ENCODE measurements at places on chromosomes 2 and 18. TPM values are rescaled to one million over a fixed set of nuclear protein-coding genes. Genes with fewer than 3 reads are reported as not detected.
A peak's percentile ranks its signal among the peaks of the same experiment; 100 is the strongest.

- H3K27ac ChIP-seq: no peak overlapping the region
- H3K27me3 ChIP-seq: no peaks in the 10 kb centered on the region
- H3K36me3 ChIP-seq: no peaks in the 10 kb centered on the region
- H3K4me1 ChIP-seq: peaks cover 11% of the 10 kb centered on the region
- no peak overlapping the region for H3K4me3 ChIP-seq
These were observed 1292.2 kb upstream of the ZEB2 start for GRCh38 chr2:145812165-145812554.

DNA sequence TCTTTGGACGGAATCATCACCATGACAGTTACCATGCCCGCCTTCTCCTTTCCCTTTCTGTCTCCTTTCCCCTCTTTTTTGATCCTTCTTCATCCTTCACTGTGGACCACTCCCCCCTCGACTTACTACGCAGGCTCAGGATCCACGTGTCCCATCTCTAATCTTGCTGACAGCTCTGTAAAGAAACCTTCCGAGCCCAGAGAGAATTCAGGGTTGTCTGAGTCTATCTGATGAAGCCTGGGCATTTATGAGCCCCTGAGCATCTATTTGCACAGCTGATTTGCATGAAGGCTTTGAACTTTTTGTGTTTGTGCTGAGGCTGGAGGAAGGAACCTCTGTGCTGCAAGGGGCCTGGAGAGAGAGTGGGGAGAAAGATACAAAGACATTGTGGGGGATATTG is 50.7 kb downstream of the CIB4 start:
- H3K36me3 ChIP-seq: no peaks in the 10 kb centered on the region
- H3K27me3 ChIP-seq: peaks cover 82% of the 10 kb centered on the region
- no peak for DNase-seq

The PROM2 gene
- 0.36 TPM for total RNA-seq

The NIFK gene
- total RNA-seq: 42.7 TPM

The MAP3K19 gene
- total RNA-seq: not detected

- H3K4me1 ChIP-seq: peaks cover 12% of the 10 kb centered on the region
- no peaks in the 10 kb centered on the region for H3K36me3 ChIP-seq
- H3K27me3 ChIP-seq: peaks cover 29% of the 10 kb centered on the region
These were observed 89.1 kb upstream of the NEDD4L start for GRCh38 chr18:57954935-57955334.

The UGT1A4 gene
- not detected for total RNA-seq

DNA sequence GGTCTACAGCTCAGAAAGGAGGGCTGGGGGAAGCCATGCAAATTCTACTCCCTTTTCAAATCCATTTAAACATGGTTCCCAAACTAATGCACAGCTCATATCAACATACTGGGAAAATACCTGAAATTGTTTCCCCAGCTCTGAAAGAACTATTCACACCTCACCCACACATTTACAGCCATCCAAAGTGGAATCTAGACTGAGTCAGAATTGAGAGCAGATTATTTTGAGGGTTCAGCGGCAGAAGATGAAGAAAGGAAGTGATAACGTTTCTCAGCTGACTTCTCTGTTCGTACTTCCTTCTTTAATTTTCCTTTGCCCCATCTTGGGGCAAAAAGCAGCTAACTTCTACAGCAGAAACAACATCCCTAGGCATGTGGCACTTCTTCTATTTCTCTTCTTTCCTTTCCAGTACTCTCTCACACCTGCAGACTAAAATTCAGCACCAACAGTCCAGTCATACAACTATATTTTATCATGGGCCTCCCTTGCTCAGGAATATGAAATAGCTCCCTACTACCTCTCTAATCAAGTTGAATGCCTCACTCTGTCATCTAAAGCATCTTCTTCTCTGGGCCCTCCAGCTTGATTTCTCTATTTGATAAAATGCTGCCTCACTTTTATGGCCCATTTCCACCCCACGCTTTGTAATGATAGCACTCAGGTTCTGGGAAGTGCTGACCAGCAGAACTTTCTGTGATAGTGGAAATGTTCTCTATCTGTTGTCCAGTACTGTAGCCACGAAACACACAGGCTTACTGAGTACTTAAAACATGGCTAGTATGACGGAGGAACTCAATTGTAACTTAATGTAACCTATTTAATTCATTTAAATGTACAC is 35.9 kb downstream of the ARHGAP25 start:
- H3K27me3 ChIP-seq: peaks cover 6% of the 10 kb centered on the region
- H3K4me1 ChIP-seq: no peaks in the 10 kb centered on the region
- H3K4me3 ChIP-seq: no peak overlapping the region

GRCh38 chr2:3628800-3629199 is 29.2 kb upstream of the ALLC start:
- no peaks in the 10 kb centered on the region for H3K36me3 ChIP-seq
- no peaks in the 10 kb centered on the region for H3K27me3 ChIP-seq
- DNase-seq: peak; percentile 27
- H3K4me1 ChIP-seq: no peaks in the 10 kb centered on the region

The LHCGR gene
- not detected for total RNA-seq

The MC2R gene
- total RNA-seq: not detected

GRCh38 chr2:44107086-44107740 is 61.5 kb upstream of the PPM1B start:
- H3K36me3 ChIP-seq: no peaks in the 10 kb centered on the region
- no peaks in the 10 kb centered on the region for H3K27me3 ChIP-seq
- H3K27ac ChIP-seq: no peak overlapping the region
- DNase-seq: no peak
- no peak overlapping the region for H3K4me3 ChIP-seq
- no peaks in the 10 kb centered on the region for H3K4me1 ChIP-seq

- no peaks in the 10 kb centered on the region for H3K4me1 ChIP-seq
- no peaks in the 10 kb centered on the region for H3K27me3 ChIP-seq
- no peaks in the 10 kb centered on the region for H3K36me3 ChIP-seq
- H3K27ac ChIP-seq: no peak overlapping the region
These were observed 91.5 kb downstream of the PID1 start for GRCh38 chr2:229179628-229180027.

- no peak overlapping the region for H3K27ac ChIP-seq
- H3K27me3 ChIP-seq: peaks cover 8% of the 10 kb centered on the region
- peaks cover 5% of the 10 kb centered on the region for H3K4me1 ChIP-seq
- no peak for DNase-seq
- no peak overlapping the region for H3K4me3 ChIP-seq
- no peaks in the 10 kb centered on the region for H3K36me3 ChIP-seq
These were observed 132.4 kb upstream of the APCDD1 start for GRCh38 chr18:10322004-10322403.

GRCh38 chr18:74450626-74451025 is 6.5 kb downstream of the DIPK1C start:
- no peaks in the 10 kb centered on the region for H3K4me1 ChIP-seq
- peaks cover 21% of the 10 kb centered on the region for H3K27me3 ChIP-seq

- no peak overlapping the region for H3K27ac ChIP-seq
- no peaks in the 10 kb centered on the region for H3K36me3 ChIP-seq
- H3K4me3 ChIP-seq: no peak overlapping the region
These were observed 21.6 kb downstream of the PARD6G start for GRCh38 chr18:80225685-80226084.

GRCh38 chr18:30915336-30915988 is 127.1 kb downstream of the DSC3 start:
- DNase-seq: no peak
- no peaks in the 10 kb centered on the region for H3K4me1 ChIP-seq
- no peak overlapping the region for H3K4me3 ChIP-seq
- H3K36me3 ChIP-seq: no peaks in the 10 kb centered on the region
- H3K27me3 ChIP-seq: no peaks in the 10 kb centered on the region

The COLEC12 gene
- 56.9 TPM for total RNA-seq

The LINC00305 gene
- total RNA-seq: not detected

DNA sequence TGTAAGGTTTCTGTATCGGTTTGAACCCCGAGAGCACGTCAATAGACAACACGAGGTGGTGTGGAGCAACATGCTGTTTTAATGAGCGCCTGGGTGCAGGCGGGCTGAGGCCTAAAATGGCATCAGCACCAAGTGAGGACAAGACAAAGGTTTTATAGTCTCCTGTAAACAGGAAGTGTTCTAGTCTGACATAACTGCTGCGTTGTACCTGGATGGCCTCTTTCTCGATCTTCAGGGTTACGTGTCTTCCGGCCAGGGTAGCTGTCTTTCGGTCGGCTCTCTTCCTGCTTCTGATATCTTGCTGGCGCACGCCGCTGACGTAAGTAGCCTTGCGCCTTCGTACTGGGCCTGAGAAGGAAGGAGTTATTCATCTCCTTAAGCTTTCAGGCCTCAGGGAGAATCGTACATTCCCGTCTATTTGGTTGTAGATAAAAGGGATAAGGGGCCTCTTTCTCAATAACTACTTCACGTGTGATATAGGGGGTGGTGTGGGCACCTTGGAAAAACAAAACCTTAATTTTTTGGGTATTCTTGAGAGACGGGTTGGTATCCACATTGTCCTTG is 53.5 kb downstream of the KYNU start:
- no peaks in the 10 kb centered on the region for H3K4me1 ChIP-seq
- H3K27ac ChIP-seq: no peak overlapping the region
- H3K36me3 ChIP-seq: no peaks in the 10 kb centered on the region

- H3K27ac ChIP-seq: peak overlapping the region; percentile 86
- peaks cover 32% of the 10 kb centered on the region for H3K4me1 ChIP-seq
- no peak overlapping the region for H3K4me3 ChIP-seq
- peak; percentile 71 for DNase-seq
- H3K36me3 ChIP-seq: no peaks in the 10 kb centered on the region
These were observed 75.2 kb upstream of the LCLAT1 start for GRCh38 chr2:30371772-30372373.

DNA sequence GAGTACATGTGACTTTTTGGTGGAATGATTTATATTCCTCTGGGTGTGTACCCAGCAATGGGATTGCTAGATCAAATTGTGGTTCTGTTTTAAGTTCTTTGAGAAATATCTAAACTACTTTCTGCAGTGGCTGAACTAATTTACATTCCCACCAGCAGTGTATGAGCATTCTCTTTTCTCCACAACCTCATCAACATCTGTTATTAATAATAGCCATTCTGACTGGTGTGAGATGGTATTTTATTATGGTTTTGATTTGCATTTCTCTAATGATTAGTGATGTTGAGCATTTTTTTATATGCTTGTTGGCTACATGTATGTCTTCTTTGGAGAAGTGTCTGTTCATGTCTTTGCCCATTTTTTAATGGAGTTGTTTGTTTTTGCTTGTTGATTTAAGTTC is 267.4 kb upstream of the NT5C1B start:
- no peak for DNase-seq
- H3K4me1 ChIP-seq: no peaks in the 10 kb centered on the region
- H3K27ac ChIP-seq: no peak overlapping the region
- H3K4me3 ChIP-seq: no peak overlapping the region

DNA sequence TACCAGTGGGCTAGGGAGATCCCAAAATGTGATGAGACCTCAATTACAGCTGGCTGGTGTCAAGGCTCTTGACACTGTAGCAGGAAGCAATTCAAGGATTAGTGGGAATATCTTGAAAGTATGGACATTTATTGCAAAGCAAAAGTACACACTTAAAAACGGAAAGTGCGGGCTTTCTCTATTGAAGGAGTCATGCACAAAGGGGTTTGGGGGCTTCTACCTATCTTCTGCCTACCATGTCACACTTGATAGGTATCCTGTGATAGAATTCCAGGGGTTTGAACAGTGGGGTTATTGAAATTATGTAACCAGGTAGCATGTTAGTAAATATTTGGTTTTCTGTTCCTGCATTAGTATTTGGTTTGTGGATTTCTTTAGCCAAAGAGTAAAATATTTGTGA is 1652.1 kb upstream of the DDX18 start:
- H3K4me1 ChIP-seq: no peaks in the 10 kb centered on the region
- no peaks in the 10 kb centered on the region for H3K36me3 ChIP-seq

All from osteoblast (primary cell).